ENCODE measurements at places on chromosomes 6 and 20.
A peak's percentile ranks its signal among the peaks of the same experiment; 100 is the strongest.

DNA sequence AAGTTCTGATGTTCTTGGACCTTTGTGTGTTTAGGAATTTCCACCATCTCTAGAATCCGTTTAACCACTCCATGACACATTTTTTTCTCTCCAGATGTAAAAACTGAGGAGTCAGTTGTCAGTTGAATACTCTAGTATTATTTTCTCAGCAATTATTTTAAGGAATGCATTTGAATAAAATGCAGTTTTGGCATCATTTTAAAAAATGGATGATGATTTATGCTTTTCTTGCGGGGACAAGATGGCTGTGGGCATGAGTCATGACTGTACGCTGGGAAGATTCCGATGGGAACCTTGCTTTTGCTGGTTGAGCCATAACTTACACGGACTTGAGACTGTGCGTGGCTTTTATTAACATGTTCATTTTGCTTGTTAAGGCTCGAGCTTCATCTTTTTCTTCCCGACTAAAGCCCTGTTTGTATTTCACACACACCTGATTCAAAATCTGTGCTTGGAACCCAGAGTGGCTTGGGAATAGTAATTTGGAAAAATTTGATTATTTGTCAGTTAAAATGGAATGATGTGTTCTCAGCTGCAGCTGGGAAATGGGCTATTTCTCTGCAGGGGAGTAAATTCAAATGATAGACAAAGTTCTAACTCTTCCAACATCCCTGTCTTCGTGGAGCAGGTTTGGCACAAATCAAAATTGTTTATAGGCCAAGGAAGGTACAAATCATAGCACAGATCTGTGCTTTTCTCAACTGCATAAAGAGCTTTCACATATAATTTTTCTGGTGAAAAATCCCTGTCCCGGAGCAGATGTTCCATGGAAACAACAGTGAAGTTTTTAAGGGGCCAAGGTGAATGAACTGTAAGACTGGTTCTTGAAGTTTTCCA, 470.5 kb upstream of the JAG1 start:
- no peak for DNase-seq

GRCh38 chr20:43542161-43542560, 16.7 kb upstream of the SGK2 start:
- DNase-seq: peak; percentile 37

GRCh38 chr20:10792291-10792690, 118.5 kb upstream of the JAG1 start:
- no peak for DNase-seq

- DNase-seq: no peak
These were observed 34.5 kb downstream of the BPIFB1 start for GRCh38 chr20:33317424-33318095.

DNA sequence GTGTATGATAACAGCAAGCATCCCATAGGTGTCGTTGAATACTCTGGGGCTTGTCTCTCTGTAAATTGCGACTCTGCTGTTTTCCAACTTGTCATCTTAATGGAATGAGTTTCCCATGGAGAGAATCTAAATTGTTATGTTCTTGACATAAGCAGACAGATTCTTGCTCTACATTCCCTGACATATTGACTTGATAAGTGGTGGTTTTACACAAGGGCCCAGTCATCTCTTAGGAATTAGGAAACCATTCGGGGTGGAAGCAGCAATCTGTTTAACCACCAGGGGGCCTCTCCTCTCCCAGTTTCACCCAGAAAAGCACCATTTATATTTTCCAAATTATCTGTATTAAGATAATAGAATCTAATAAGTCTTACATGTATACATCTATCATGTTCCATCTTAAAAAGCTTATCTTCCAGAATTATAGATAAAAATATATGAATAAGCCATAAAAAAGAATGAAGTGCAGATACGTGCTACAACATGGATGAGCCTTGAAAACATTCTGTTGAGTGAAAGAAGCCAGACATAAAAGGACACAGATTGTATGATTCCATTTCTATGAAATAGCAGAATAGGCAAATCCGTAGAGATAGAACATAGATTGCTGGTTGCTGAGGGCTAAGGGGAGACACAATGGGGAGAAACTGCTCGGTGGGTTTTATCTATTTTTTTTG, 23.1 kb upstream of the MROH8 start:
- DNase-seq: peak; percentile 78

- no peak for DNase-seq
These were observed 1.5 kb downstream of the DEK start for GRCh38 chr6:18262702-18263417.

DNA sequence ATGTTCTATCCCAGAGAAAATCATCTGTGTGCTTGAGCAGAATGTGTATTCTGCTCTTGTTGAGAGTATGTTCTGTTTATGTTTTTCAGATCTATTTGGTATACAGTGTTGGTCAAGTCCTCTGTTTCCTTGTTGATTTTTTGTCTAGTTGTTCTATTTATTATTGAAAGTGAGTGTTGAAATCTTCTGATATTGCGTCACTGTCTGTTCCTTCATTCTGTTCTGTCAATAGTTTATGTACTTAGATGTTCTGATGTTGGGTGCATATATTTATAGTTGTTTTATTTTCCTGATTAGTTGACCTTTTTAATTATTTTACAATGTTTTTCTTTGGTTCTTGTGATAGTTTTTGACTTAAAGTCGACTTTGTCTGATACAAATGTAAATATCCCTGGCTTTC, 458.7 kb upstream of the HSF2 start:
- DNase-seq: no peak

GRCh38 chr6:166351715-166352285, 9.5 kb upstream of the SFT2D1 start:
- no peak for DNase-seq

GRCh38 chr6:159493231-159493897, 199.7 kb downstream of the SOD2 start:
- DNase-seq: no peak

- DNase-seq: no peak
These were observed 439.7 kb downstream of the UTRN start for GRCh38 chr6:144724818-144725217.

DNA sequence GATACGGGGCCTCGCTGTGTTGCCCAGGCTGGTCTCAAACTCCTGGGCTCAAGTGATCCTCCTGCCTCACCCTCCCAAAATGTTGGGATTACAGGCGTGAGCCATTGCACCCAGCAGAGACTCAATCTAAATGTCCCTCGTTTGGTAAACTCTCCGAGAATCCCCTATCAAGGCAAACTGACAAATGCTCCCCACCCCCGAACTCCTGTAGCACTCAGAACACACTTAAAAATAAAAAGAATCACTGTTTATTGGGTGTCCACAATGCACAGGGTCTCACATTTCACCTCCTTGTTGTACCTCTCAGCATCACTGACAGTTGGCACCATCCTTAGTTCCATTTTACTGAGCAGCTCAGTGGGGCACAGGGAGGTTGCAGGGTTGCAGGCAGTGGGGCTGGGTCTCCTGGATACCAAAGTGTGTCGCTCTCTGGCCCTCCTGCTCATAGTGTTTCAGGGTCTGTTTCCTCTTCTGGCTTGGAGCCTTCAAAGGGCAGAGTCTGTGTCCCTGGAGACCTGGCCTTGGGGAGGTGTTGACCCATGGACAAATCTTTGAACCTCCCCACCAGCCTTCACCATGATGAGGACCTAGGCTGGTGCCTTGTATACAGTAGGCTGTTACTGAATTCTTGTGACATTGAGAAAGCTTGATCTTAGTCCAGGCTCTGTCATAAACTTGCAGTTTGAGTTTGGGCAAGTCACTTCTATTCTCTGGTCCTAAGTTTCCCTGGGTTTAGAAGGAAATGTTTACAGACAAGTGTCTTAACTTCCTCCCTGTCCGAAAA, 8.5 kb upstream of the SRC start:
- no peak for DNase-seq

GRCh38 chr6:55019591-55019990, 154.7 kb upstream of the HCRTR2 start:
- DNase-seq: no peak

GRCh38 chr20:6566821-6567220, 200.7 kb upstream of the BMP2 start:
- no peak for DNase-seq

GRCh38 chr6:150641398-150642139, 41.9 kb downstream of the PLEKHG1 start:
- DNase-seq: no peak

DNA sequence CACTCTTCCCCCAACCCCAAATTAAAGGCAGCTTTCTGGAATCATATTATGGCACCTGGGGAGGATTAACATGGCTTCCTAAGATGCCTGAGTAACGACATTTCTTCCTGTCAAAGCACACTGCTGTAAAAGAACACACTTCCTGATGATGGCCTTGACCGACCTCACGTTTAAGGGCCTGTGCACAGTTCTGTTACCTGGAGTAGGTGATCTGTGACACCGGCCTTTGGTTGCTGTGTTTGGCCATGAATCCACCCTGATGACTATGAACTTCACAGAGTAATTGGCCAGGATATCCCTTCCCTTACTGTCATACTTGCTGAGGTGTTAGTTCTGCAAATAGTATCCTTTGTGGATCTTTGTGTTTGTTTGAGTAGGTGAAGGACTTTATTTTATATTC, 45.8 kb downstream of the PLCB4 start:
- no peak for DNase-seq

- DNase-seq: no peak
These were observed 268.8 kb downstream of the GRIK2 start for GRCh38 chr6:101662111-101662897.

DNA sequence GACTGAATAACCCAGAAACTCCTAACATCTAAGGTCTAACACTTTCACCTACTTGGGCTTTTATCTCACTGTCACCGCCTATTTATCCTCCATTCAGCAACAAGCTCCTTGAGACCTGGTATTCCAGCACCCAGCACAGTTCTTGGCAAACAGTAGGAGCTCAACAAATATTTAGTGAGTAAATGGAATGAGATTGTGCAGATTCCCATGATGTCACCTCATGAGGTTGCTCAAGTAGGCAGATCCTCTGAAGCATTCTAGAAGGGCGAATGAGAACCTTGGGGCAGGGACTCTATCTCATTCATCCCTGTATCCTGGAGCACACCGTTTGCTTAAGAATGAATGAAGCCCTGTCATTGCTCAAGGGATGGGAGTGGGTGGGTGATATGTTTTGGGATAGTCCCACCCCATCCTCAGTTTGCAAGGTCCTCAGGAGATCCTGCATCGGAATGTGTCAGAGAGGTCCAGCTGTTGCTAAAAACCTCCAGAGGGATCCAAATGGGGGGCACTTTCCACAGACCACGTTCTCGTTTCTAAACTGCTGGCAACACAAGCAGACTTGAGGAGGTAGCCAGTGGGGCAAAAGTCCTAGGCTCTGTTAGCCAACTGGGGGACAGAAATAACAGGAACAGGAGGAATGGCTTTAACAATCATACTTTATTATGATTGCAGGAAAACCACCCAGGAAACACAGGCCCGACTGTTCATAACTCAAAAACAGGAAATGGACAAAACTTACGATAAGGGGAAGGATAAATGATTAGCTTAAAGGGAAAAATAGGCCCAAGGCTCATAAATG, 42.0 kb downstream of the EDN1 start:
- DNase-seq: peak; percentile 72

DNA sequence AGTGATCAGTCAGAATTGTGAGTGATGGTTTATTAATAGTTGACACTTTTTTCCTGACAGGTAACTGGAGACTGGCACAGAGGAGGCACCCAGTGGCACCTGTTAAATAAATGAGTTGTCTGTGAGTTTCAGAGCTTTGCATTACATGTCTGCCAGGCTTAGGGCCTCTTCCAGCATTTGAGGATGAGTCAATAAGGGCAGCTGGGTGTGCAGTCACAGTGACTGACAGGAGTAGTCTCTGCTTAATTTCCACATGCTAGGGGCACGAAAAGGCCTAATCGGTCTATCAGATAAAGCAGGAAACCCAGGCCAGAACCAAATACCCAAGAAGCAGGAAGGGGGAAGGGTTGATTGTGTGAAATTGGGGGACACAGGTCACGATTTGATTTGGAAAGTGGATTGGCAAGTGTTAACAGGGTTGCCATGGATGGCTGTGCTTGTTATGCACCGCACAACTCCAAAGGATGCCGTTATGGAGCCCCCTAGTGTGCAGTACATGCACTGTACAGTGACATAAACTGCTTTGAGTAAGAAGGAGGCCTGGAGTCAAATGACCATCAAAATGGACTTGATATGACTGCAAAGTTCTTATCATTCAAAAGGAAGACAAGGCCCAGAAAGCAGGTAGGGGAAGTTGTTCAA, 111.9 kb upstream of the GGTLC1 start:
- DNase-seq: peak; percentile 70

GRCh38 chr6:160534050-160534696, 129.9 kb downstream of the LPA start:
- peak; percentile 77 for DNase-seq

GRCh38 chr6:116511424-116512110, at the start of gene CALHM5:
Gene CALHM5 (plus strand): TSS chr6:116511639. CDS start chr6:116511697, 58 bp downstream.
- peak; percentile 73 for DNase-seq

DNA sequence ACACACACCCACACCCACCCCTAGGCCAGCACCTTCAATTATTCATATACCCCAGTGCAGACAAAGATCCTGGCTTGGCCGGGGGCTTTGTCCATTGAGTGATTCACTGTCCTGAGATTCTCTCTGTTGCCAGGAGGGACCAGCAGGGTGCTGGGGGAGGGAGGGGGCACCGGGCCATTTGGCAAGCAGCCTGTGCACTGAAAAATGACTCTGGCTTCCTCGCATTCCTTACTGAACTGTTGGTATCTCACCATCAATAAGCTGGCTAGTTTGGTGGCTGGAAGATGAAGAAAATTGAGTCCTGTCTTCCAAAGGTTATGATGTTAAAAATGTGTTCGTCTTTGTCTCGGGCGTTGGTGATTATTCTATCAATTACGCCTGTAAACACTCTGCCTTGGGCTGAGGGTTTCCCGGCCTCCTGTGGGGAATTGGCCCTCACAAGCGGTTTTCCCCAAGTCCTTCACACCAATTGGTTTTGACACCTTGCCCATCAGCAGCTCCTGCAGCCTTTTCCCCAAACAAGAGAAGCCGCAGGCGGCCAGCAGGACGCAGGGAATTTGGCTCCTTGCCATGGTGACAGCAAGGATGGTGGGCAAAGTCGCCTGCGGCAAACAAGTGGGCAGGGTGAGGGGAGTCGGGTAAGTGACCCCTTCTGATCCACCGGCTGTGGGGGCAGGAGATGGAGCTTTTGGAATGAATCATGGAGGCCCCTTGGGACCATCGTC, 4.9 kb downstream of the VSTM2L start:
- peak; percentile 87 for DNase-seq

GRCh38 chr6:160438481-160438880, 90.3 kb downstream of the SLC22A3 start:
- no peak for DNase-seq
